ENCODE measurements at places on chromosomes 6 and 20.

DNA sequence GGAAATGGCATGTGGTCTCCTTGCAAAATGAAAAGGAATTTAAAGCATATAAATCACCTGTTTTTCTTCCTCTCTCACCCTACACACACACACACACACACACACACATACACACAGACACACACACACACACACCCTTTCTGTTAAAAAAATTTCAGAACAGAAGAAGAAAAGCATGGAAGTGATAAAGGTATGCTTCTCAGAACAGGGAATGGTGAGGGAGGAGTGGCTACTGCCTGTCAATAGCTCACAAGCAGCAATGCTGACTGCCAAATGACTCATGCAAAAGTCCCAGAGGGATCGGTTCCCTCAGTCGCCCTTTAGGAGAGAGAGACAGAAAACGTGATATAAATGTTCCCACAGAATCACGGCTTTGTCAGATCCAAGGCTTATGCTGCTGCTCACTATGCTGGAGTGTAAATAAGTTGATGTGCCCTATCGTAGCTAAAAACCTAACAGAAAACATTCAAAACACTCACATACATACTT lies 102.6 kb downstream of the IBTK start:
- DNase-seq: peak; percentile 62

GRCh38 chr6:34138914-34139510 lies 6.9 kb downstream of the GRM4 start:
- peak; percentile 24 for DNase-seq

DNA sequence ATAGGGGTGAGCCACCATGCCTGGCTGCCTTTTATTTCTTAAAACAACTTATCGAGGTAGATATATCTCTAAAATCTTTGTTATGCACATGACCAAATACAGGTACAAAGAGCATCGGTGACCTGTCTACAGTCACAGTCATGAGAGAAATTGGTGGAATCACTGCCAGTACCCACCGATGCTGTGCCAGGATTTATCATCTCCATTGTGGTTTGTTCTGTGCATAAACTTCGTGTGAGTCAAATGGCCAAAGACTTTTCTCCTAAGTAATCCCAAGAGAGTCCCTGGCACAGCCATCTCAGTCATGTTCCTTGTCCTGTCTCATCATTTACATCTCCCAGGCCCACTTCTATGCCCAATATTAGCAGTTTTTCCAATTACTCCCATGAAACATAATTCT lies 9.0 kb downstream of the GSTA3 start:
- no peak for DNase-seq

- DNase-seq: peak; percentile 58
Observed at GRCh38 chr20:51013577-51014330, 9.2 kb downstream of the KCNG1 start.

DNA sequence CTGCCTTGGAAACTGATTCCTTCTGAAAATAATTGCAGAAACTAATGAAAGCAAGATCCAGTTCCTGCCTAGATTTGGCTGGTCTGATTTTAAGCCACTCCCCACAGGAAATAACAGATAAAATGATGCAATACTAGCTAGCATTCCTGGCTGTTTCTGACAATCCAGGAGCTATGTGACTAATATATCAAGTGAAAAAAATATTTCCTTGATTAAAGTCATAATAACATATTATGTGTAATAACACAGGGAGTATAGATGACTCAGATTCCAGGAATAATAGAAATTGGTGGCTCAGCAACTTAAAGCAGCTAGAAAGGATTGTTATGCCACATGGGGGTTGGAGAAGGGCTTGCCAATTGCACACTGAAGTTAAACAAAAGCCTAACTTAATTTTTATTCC lies 182.7 kb upstream of the SALL4 start:
- DNase-seq: no peak

GRCh38 chr6:44539701-44540355 lies 152.3 kb downstream of the CDC5L start:
- no peak for DNase-seq

DNA sequence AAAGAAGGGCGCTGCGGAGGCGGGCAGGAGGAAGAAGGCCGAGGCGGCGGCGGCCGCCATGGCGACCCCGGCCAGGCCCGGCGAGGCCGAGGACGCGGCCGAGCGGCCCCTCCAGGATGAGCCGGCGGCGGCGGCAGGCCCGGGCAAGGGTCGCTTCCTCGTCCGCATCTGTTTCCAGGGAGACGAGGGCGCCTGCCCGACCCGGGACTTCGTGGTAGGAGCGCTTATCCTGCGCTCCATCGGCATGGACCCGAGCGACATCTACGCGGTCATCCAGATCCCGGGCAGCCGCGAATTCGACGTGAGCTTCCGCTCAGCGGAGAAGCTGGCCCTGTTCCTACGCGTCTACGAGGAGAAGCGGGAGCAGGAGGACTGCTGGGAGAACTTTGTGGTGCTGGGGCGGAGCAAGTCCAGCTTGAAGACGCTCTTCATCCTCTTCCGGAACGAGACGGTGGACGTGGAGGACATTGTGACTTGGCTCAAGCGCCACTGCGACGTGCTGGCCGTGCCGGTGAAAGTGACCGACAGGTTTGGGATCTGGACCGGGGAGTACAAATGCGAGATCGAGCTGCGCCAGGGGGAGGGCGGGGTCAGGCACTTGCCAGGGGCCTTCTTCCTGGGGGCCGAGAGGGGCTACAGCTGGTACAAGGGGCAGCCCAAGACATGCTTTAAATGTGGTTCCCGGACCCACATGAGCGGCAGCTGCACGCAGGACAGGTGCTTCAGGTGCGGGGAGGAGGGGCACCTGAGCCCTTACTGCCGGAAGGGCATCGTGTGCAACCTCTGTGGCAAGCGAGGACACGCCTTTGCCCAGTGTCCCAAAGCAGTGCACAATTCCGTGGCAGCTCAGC lies 780 bp downstream of the ZCCHC3 start:
- DNase-seq: peak; percentile 59

- DNase-seq: peak; percentile 6
Observed at GRCh38 chr6:51398064-51398705, 579.5 kb downstream of the TFAP2B start.

Data from brain (organoid and tissue), 16 donors.